ENCODE measurements at places on chromosomes 2 and 18.

GRCh38 chr18:76354348-76354747, 140.7 kb downstream of the ZNF516 start:
- DNase-seq: no peak

DNA sequence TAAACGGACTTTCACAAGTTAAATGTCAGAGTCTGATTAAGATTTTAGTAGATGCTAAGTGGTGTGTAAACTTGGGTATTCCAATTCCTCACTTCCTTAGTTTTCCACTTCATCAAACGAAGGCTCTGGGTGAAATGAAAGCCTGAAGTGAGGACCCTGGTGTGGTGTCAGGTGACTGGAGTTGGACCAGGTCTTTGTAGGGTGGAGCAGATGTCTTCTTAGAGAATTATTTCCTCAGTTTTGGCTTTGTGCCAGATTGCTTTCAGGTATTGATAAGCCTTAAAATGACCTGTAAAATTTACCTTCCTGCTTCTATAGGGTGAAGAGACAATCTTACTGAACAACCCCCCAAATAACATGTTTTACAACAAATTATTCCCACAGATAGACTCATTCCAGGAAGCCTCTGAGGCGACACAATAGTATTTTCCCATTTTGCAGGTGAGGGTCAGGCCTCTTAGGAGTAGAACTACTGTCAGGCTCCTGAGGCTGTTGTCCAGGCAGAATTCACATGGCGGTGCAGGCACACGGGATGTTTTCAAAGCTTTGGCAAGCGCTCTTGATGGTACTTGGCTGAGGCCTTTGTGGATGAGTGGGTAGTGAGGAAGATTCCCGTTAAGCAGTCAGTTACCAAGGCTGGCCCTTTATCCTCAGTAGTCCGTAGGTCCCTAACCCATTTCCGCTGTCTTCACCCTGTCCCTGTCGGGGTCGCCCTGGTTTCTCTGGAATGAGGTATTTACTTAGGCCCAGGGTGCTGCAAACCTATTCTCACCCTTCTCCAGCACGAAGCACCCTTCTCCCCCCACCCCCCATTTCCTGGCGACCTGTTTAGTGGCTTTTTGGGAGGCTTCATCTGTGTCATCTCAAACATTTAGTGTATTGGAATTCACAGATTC, 6.6 kb downstream of the RPS7 start:
- no peak for DNase-seq

DNA sequence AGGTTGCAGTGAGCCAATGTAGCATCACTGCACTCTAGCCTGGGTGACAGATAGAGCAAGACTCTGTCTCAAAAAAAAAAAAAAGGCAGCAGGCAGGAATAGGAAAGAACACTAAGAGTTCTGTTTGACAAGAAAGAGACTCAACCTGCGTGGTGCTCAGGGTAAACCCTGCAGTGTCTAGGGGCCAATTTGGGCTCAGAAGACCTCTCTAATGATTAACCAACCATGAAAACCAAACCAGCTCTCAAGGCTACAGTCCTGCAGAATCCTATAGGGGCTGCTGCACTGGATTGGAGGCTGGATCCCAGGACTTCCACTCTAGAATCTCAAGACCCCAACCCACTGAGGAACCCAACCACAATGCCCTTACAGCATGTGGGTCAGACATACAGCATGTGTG, 2.4 kb downstream of the TRABD2A start:
- no peak for DNase-seq

- DNase-seq: no peak
These were observed 8.5 kb downstream of the IRS1 start for GRCh38 chr2:226791056-226791486.

GRCh38 chr2:29075894-29076705, 1.8 kb upstream of the PCARE start:
- DNase-seq: no peak

- peak; percentile 10 for DNase-seq
These were observed 14.1 kb upstream of the CHRNA1 start for GRCh38 chr2:174778085-174778981.

GRCh38 chr18:9150121-9150520, 13.5 kb downstream of the ANKRD12 start:
- DNase-seq: no peak

DNA sequence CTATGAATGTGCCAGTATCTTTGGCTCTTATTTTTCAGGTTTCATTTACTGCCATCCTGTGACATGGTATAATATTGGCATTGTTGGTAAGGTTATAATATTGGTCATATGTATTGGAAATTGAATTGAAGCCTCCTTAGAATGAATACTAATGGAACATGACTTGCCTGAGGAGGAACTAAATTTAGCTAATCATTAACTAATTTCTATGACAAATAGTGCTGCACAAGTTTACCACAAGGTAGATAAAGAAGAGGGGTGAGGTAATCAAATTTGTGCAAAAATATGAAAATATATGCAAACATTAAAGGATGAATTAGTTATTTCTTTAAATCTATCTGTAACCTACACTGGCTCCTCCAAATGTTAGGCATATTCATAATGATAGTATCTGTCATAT, 43.2 kb upstream of the ORC2 start:
- DNase-seq: no peak

DNA sequence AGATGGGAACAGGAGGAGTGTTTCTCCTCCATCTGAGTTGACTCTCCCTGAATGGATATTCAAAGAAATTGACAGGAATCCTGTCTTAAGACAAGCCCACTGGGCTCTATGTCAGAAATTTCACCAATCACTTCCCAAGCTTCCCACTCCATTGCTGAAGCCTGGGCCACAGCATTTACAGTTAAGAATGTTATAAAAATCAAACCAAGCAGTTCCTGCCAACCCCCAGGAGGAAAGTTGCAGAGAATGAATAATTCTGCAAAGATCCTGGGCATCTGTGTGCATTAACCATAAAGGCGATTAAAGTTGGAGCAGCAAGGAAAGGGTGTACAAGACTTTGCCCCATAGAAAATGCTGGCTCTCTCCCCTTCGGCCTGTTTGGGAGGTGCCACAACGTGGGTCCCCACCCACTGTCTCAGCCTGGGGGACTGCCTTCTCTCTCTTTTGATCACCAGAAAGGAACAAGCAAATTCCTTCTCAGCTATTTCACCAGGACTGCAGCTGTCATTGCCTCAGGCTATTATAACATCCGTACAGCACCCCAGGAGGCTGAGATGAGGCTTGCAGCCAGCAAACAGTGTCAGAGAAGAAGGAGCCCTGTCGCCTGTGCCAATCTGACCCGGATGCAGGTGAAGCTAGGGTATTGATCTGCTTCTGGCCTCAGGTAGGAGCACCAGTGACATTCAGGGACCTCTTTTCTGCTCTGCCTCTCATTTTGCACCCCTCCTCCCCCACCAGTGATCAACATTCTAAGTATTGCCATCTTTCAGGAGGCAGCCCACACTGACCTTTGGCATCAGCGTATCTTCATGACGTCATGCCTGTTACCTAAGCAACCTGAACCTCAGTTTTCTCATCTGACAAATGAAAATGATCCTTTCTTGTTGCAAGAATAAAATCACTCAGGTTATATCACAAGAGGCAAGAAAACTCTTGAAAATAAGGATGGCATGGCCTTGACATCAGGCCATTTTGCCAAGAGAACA, 219.0 kb downstream of the SH3BP4 start:
- no peak for DNase-seq

- no peak for DNase-seq
These were observed 20.4 kb downstream of the MBP start for GRCh38 chr18:77111951-77112746.

GRCh38 chr18:25141399-25141798, 210.6 kb downstream of the ZNF521 start:
- DNase-seq: no peak
